Foreskin keratinocyte (primary cell): ENCODE measurements at places on chromosomes 7 and 10. TPM values are rescaled to one million over a fixed set of nuclear protein-coding genes. Genes with fewer than 3 reads are reported as not detected.

GRCh38 chr10:120342115-120342714 is 114.8 kb upstream of the PLPP4 start:
- DNase-seq: no peak

- no peak for DNase-seq
These were observed 297.0 kb upstream of the AUTS2 start for GRCh38 chr7:69301253-69301652.

GRCh38 chr10:126924915-126925300 is 19.7 kb downstream of the DOCK1 start:
- DNase-seq: peak; percentile 94

GRCh38 chr7:108972004-108972403 is 402.3 kb downstream of the DNAJB9 start:
- no peak for DNase-seq

DNA sequence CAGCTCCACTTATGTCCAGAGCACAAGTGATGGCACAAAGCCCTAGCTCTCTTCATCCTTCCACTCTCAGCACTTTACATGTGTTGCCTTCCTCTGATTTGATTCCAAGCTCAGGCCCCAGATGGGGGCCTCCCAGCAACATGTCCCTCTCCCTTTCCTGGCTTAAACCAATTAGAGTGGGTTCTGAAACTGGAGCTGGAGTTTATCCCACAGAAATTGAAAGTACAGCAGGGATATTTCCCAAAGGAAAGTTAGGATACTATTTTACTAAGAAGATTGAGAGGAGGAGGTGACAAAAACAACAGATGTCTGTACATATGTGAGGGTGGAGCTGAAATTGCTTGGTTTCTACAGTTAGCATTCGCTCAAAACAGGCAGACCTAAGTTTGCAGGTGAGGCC is 724.6 kb downstream of the AUTS2 start:
- DNase-seq: no peak

DNA sequence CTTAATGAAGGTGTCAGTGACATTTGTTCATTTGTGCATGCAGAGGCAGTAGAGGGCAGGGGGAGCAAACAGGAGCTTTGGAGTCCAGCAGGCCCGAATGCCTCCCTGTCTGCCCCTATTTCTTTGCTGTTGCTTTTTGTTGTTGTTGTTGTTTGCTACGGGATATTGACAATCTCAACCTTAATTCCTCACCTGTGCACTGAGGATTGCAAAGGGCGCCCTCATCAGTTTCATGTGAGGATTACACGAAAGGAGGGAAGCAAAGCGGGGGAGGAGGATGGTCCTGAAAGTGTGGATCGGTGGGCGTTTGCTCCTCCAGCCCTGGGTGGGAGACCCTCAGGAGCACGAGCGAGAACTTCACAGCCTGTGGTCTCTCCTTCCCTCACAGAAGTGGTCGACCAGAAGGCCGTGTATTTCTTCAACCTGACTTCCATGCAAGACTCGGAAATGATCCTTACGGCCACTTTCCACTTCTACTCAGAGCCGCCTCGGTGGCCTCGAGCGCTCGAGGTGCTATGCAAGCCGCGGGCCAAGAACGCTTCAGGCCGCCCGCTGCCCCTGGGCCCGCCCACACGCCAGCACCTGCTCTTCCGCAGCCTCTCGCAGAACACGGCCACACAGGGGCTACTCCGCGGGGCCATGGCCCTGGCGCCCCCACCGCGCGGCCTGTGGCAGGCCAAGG is 9.6 kb downstream of the GDF10 start:
- DNase-seq: no peak

- DNase-seq: no peak
These were observed 5.0 kb upstream of the TASOR2 start for GRCh38 chr10:5679606-5680005.

GRCh38 chr7:140232957-140233917 is 56.5 kb upstream of the KDM7A start:
- no peak for DNase-seq

GRCh38 chr10:131631619-131632018 is 269.2 kb upstream of the PPP2R2D start:
- DNase-seq: no peak

Gene SLC35B4
- 14.6 and 16.1 TPM in 2 replicates for total RNA-seq

Gene LRGUK
- total RNA-seq: 0.11 and 0.17 TPM in 2 replicates

Gene PI4K2A
- 28.9 and 34.3 TPM in 2 replicates for total RNA-seq

Gene FAM180A
- 1.3 and 2.6 TPM in 2 replicates for total RNA-seq
